ENCODE measurements at places on chromosomes 3 and 15.

DNA sequence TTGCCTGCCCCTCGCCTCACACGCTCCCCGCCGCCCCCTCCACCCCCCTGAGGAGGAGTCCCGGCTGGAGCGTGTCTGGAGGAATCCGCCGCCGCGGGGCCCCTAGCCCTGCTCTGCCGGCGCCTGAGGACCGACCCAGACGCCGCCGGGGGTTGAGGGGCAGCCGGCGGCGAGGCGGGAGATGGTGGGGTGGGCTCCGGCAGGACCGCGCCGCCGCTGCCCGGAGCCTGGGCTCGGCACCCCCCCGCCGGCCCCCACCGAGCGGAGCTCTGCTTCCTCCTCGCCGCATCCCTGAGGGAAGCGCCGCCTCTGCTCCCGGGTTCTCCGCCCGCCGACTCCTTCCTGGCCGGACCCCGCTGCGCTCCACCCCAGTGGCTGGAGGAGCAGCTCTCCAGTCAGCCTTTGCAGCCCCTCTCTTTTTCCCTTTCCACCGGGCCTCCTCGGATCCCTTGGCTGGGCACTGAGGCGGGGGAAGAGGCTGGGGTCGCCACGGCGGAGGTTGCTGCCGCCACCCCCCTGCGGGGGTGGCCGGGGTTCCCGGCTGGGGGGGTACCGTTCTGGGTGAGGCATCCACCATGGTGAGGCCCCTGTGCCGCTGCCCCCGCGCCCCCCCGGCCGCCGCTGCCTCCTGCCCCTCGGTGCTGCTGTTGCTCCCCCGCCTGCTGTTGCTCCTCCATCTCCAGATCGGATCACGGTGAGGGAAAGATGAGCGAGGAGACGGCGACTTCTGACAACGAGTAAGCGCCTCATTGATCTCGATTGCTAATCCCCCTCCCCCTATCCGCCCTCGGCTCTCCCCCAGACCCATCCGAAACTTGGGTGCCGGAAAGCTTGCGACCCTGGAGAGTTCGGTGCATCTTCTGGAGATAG, at the start of gene SPRED1:
TSS of gene SPRED1 (plus strand) at position 356 of the 870 bp plus-strand sequence. CDS start at position 706, 350 bp downstream.
- DNase-seq = no peak

DNA sequence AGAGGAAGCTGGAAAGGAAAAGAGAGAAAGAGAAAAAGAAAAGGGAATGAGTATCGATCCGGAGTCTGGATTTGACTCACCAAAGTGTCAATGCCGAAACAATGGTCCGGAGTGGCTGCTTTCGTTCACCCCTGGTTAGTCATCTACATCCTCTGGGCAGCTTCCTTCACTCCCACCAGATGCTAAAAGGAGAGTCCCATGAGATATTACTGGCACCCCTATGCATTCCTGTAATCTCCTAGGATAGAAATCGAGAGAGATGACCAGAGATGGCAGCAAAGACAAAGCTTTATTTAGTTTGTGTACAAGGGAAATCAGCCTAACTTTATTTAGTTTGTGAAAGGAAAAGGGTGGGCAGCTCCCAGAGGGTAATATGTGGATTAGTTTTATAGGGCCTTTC, 622.2 kb downstream of the ZPLD1 start:
- DNase-seq = no peak

DNA sequence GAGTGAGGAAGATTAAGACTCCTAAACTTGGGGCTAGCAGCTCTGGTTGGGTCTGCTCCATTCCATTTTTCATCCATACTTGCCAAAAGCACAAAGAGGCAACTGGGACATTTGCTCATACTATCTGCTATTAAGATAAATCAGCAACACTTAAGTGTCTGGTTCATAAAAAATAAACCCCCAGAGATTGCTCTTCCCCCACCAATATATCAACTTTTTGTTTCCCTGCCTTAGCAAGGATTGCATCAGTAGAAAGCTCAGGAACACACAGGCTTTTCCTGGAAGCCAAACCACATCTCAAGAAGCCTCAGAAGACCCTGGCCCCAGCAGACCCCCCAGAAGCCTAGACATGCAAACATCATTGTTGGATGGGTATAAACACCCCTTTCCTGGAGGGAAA, 232.4 kb upstream of the WNT5A start:
- DNase-seq = no peak

DNA sequence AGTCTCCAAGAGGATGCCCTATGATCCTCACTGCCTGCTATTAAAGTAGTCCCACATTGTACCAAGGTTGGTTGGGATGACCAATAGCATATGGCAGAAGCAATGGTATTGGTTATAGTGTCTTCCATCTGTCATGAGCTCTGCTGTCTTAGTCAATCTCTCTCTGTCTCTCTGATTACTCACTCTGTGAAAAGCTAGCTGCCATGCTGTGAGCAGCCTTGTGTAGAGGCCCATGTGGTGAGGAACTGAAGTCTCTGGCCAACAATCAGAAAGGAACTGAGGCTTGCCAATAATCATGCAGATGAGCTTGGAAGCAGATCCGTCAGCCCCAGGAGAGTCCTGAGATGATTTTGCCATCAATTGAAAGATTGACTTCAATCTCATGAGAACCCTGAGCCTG, 60.3 kb upstream of the CFAP161 start:
- no peak for DNase-seq

DNA sequence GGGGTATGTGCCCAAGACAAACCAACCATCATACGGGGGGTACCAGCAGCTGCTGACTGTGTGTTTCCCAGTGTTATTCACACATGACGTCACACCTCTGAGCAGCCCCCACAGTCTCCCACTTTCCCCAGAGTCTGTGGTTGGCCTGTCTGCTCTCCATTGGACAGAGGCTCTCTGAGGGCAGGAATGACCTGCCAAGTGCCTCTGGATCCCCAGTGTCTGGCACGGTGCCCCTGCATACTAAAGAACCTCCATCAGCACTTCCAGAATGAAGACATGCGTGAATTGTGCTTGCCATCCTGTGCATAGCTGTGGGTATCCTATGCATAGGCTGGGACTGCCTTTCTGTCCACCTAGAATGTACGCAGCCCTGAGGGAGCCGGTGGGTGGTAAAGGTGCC, 3.5 kb upstream of the CCDC9B start:
- DNase-seq = no peak

GRCh38 chr3:57057351-57057750, 3.1 kb upstream of the SPATA12 start:
- DNase-seq = no peak

DNA sequence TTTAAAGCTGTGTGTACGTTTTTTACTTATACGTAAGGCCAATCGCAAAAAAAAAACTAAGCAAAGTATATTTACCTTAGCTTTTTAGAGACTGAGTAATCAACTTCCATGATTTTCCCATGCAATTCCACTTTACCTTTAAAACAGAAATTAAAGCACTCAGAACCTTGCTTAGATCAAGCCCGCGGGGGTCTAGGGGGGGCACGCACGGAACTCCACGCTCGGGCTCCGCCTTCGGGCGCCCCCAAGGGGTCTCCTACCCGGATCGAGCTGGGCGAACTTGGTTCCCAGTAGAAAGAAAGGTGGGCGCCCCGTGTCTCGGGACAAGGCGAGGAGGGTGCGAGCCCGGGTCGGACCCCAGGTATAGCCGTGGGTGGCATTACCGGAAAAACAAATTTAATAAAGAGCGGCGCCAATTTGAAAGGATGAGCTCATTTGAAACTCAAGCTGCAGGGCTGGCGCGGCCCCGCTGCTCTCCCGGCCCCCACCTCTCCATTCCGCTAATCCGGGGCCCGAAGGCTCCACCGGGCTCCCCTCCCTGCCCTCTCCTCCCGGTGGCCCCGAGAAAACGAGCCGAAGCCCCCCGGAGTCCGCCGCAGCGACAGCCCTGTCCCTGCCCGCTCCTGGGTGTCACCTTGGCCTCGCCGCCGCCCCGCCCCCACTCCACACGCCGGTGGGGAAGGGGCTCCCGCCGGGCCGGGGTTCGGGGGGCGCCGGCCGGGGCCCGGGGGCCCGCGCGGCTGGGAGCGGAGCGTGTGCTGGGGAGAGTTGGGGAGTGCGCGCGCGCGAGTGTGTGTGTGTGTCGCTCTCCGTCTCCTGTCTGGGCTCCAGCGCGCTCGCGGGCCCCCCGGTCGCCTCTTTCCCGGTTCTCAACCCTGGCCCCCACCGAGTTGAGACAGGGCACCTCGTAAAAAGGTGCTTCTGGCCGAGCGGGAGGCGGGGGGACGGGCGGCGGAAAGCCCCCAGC, 1.5 kb downstream of the IGF2BP2 start:
- DNase-seq = no peak

DNA sequence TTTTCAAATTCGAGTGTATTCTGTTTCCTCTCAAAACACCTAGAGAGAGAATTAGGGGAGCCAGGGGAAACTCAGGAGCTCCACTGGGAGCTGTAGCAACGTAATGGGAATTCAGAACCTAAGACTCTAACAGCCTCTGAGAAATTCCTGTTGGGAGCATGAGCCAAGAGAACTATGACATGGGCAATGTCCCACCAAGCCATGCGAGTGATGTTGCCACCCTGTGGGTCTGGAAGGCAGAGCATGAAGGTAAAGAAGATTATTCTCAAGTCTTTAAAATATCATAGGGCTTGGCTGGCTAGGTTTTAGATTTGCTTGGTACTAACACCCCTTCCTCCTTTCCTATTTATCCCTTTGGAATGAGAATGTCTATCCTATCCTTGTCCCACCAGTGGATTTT, 392.6 kb upstream of the ADAMTS9 start:
- no peak for DNase-seq

DNA sequence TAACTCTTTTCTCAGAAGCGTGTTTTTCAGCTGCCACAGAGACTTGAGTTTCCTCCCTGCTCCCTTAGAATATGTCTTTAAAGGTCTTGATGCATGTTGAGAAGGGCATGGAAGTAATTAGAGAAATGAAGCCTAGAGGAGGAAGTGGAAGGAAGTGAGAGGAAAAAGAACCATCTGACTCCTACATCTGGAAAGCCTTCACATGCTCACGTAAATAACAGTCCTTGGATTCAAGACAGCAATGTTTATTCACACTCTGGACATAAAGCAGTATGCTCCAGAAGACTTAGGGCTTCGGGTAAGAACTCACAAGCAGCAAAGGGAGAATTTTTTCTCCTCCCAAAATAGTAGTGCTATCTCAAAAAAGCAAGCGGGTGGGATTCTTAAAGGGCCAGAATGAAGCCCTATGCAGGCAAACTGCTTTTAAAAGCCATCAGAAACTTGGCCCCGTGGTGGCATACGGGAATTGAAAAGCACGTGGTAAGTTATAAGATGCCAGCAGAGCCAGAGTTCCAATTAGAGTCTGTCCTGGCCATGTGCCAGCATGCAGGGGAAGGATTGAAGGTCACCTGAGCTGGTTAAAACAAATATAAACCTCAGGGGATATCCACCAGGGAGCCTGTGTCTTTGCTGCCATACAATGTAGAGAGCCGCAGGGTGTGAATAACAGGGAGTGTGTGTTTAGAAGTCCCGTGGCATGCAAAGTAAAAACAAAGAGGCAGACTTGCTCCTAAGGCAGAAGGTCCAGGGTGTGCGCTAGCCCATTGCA, 380.8 kb upstream of the NDN start:
- DNase-seq = no peak

- DNase-seq = no peak
Measured at GRCh38 chr3:70916375-70917055, 604.1 kb upstream of the MDFIC2 start.

GRCh38 chr3:194773216-194773615, 87.5 kb downstream of the FAM43A start:
- no peak for DNase-seq

GRCh38 chr3:134901461-134901860, 106.4 kb downstream of the EPHB1 start:
- DNase-seq = no peak

GRCh38 chr15:64843991-64844390, 2.3 kb downstream of the PLEKHO2 start:
- no peak for DNase-seq

DNA sequence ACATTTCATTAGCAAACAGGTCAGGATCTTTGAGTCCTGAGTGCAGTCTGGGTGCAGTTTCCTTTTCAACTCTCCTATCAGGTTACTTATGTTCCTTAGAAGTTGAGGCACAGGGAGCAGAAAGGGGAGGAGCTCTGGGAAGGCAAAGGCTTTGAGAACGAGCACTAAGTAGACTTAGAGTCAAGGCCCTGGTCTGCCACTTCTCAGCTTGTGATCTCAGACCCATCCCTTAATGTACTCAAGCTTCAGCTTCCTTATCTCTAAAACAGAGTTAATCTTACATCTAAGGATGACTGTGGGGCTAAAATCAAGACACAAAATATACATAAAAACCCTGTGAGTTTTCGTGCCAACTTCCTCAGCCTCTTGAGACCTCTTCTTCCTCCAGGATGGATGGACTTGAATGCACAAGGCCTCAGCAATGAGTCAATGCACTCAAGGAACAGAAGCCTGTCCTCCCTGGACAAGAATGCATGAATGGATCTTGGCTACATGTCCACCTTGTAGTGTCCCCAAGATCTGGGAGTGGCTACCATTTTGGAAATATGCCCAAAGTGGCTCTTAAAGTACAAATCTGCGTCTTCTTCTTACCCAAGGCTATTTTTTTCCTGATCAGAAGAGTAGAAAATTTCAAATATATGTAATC, 105.1 kb downstream of the WDR76 start:
- no peak for DNase-seq

DNA sequence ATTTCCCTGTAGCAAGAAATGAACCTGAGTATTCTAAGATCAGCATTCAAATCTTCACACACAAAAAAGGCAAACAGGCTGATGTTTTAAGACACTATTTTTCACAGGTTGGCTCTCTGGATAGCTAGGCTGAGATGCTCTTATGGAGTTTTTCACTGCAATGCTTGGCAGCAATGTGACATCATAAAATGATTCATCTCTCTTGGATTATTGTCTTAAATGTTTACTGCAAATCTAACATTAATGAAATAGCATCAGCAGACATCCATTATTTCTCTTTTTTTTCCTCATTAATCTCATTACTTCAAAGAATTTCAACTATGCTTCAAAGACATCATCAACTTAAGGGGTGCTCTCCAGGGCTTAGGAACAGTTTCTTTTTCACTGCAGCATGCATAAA, 23.6 kb upstream of the SSUH2 start:
- no peak for DNase-seq

DNA sequence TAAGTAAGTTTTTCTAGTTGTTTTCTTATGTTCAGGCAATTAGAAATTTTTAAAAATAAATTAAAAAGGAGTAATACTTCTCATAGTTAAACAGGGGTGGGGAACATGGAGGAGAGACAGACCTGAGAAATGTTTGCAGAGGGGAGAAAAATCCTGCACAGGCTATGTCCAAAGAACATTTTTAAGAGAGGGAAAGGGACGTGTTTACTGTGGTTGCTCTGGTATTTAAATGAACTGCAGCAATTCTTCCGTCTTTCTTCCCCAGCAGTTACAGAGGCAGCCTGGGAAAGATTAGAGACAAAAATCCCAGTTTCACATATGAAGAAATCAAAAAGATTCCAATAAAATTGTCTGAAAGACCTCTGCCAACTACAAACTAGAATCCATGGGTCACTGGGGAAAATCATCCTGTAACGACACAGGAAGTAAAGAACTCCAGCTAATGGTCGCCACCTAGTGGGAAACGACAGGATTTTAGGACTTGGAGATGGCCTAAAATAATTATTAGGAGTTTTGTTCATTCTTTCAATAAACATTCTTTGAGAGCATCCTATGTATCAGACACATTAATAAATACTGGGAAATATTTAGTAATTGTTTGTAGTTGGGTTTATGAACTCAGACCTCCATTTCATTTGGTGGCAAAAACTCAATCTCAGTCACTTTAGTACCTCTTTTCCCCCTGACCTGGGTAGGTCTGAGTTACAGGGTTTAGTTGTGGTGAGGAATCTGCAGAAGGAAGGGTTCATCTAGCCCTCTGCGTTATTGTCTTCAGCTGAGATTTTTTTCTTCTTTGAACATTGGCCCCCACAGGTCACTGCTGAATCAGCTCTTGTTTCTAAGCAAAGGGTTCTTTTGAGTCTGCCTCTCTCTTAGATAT, 69.9 kb upstream of the GOLIM4 start:
- DNase-seq = peak; percentile 56

All from NCI-H2081 treated with DMSO at 0.1 percent for 48 hours (cell line).